ENCODE measurements at places on chromosomes 4 and X.

GRCh38 chr4:154478128-154478527 is 13.5 kb downstream of the DCHS2 start:
- no peak for DNase-seq

- no peak for DNase-seq
Observed at GRCh38 chr4:16125571-16126445, 42.0 kb upstream of the PROM1 start.

GRCh38 chrX:23888887-23889501 is 18.7 kb downstream of the APOO start:
- DNase-seq: no peak

DNA sequence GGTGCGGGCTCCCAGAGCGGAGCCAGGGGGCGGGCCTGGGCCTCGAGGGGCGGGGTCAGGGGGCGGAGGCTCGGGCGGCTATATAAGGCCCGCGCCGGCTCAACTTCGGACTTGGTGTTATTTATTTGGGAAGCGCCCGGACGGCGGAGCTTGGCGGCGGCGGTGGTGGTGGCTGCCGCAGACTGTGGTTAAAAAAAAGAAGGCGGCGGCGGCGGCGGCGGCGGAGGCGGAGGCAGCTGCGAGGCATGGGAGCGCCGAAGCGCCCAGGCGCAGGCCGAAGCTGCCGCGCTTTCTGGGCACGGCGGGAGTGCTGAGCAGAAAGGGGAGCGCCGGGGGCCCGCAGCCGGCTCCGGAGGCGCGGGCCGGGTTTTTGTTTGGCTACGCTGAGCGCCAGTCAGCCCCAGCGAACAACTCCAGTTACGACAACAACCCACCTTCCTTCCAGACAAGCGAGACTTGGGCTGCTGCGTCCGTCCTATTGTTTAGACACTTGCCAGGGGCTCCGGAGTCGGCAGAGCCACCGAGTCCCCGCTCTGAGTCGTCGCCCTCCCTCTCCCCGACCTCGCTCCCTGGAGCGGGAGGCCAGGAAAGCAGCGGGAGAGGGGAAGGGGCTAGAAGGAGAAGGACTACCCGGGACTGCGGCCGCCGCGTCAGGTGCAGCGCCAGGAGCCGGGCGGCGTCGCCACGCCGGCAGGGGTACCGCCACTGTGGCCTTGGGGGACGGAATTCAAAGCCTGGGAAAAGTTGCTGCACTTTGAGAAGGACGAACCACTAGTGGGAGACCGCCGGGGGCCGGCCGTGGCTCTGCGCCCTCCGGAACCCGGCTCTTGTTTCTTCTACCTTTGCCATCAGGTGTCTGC is at the start of gene SLIT2:
SLIT2 (plus strand) TSS at position 110 of the 860 bp plus-strand sequence. CDS start 1,911 bp downstream, outside the sequence.
- no peak for DNase-seq

DNA sequence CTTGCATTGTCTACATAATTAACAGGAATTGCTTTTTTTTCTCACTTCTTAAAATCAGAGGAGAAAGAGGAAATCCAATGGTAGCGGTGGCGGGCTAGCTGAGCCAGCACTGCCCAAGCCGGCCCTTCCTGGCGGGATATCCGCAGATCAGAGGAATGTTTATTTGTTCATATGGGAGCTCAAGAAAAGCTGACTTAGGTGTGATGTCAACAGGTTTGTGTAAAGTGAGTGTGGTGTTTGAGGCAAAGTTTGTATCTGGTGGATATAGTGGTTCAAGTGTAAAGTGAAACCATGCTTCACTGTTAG is 466 bp upstream of the SLC39A8 start:
- no peak for DNase-seq

- DNase-seq: no peak
Observed at GRCh38 chr4:86060341-86060740, 299.5 kb downstream of the MAPK10 start.

- DNase-seq: no peak
Observed at GRCh38 chr4:43423276-43423675, 530.8 kb downstream of the GRXCR1 start.

DNA sequence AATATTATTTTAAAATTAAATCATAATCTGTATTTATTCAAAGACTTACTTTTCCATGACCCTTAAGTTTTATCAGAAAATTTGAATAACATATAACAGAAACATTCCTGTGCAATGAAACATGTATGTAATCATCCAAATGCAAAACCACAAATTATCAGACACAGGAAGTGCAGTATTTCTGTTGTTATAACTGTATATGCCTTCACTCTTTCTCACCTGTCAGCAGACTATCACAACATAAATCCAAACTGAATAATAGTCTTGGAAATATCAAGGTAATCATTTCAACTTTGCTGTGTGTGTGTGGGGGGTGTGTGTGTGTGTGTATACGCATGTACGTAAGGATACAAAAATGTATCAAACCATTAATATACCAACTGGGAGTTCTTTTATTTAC is 285.9 kb downstream of the SLC7A11 start:
- DNase-seq: no peak

GRCh38 chrX:39823424-39823823 is 274.3 kb downstream of the BCOR start:
- DNase-seq: no peak

DNA sequence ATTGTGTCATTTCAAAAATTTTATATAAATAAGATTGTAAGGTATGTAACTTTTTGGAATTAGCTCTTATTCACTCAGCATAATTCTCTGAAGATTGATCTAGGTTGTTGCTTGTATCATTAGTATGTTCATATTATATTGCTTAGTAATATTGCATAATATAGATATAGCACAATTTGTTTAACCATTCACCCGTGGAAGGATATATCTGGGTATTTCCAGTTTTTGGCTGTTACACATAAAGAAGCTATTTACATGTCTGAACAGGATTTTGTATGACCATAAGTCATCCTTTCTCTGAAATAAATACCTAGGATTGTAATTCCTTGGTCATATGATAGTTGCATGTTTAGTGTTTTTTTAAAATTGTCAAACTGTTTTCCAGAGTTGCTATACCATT is 82.5 kb downstream of the CPEB2 start:
- no peak for DNase-seq

- DNase-seq: no peak
Observed at GRCh38 chr4:152609481-152609880, 70.3 kb downstream of the TMEM154 start.

- no peak for DNase-seq
Observed at GRCh38 chr4:74377714-74378113, 12.8 kb downstream of the EREG start.

DNA sequence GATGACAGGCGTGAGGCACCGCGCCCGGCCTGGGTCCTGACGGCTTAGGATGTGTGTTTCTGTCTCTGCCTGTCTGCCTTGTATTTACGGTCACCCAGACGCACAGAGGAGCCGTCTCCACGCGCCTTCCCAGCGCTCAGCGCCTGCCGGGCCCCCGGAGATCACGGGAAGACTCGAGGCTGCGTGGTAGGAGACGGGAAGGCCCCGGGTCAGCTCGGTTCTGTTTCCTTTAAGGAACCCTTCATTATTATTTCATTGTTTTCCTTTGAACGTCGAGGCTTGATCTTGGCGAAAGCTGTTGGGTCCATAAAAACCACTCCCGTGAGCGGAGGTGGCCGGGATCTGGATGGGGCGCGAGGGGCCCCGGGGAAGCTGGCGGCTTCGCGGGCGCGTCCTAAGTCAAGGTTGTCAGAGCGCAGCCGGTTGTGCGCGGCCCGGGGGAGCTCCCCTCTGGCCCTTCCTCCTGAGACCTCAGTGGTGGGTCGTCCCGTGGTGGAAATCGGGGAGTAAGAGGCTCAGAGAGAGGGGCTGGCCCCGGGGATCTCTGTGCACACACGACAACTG is 1.3 kb downstream of the SHOX start:
- no peak for DNase-seq

DNA sequence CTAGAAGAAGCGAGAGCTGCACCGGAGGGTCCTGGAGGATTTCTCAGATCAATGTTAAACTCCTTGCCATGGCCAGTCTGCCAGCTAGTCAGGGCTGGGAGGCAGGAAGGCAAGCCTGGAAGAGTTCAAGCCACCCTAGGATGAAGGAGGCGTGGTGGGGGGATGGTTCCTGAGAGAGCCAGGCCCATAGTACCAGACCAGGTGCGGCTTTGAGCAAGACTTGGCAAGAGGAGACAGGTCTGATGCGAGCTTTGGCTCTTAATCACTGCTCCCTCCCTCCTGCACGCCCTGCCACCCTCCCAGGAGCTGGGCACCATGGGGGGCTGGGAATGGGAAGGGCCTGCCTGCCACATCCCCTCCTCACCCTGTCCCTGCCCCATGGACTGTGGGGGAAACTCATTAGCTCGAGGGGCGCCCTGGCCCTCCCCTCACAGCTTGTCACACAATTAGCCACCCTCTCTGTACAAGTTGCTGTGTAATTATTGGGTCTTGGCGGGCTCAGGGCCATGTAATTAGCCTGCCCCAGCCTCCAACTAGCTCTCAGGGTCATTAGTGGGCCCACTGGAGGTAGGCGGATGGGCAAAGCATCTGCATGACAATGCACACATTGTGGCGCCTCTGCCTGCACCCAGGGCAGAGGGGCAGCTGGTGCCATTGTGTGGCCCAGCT is 50.3 kb downstream of the EFNB1 start:
- no peak for DNase-seq

DNA sequence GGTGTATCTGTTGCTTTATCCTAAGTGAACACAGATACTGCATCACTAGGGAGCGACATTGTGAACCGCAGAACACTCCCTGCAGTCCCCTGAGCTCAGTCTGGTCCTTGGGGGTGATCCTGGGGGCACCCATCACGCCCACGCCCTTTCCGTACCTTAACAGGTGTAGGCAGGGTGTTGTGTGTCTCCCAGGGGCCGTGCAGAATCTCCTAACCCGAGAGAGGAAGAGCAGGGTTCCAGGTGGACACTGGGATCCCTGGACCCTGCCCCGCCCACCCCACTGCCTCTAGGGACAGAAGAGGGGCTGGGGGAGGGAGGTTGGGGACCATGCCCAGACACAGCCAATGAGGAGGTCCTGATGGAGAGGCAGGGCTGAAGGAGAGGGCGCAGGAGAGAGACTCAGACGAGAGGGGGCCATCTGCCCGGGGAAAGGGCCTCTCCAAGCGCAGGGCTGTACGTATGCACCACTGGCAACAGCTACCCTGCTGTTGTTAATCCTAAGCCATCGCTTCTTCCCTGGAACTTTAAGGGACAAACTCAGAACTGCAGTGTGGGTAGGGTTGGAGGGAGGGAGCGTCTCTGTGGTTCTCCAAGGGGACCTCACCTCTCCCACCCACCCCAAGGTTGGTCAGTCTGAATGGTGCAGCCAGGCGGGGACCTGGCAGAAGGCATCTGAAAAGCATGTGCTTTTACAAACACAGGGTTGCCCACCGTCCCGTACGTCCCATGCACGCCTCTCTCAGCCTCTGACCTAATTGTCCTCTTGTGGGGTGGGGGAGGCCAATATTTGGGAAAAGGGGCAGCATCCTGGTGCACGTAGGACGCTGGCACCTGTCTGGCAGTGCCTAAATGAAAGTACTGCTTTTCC is 2.5 kb downstream of the P2RY8 start:
- peak; percentile 9 for DNase-seq

DNA sequence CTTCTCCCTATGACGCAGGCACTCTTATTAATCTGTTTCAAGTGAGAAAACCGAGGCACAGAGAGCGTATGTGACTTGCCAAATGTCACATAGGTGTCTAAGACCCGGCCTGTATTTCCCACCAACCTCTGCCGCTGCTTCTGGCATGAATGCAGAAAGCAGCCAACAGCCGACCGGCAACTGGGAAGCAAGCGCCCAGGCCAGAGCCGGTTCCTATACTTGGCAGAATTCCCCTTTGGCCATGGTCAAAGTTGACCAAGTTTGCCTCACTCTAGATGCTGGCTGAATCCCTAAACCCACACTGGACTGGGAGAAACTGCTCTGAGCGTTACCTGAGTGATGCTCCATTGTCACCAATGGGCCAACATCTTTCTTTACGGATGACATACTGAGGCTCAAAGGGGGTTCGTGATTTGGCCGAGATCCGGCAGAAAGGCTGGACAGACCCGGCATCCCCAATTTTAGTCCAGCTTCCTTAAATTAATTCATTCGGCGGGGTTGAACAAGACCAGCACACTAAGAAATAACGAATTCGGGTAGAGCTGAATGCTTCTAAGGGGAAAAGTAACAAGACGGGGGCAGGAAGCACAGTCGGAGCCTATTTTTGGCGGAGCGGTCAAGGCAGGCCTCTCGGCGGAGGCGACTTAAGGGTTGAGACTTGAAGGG is 11.2 kb downstream of the MSX1 start:
- no peak for DNase-seq

DNA sequence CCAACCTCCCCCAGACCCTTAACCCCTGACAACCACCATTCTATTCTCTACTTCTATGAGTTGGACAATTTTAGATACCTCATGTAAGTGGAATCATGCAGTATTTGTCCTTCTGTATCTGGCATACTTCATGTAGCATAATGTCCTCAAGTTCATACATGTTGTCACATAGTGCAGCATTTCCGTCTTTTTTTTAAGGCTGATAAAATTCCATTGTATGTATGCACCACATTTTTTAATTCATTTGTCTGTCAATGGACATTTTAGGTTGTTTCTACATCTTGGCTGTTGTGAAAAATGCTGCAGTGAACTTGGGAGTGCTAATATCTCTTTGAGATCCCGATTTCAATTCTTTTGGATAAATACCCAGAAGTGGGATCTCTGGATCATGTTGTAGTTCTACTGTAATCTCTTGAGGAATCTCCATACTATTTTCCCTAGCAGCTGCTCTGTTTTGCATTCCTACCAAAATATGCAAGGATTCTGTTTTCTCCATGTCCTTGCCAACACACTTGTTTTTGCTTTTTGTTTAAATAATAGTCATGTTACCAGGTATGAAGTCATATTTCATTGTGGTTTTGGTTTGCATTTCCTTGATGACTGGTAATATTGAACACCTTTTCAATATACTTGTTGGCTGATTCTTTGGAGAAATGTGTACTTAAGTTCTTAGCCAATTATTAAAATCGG is 48.8 kb upstream of the ADAD1 start:
- no peak for DNase-seq

GRCh38 chrX:10828640-10829039 is 208.3 kb upstream of the MID1 start:
- no peak for DNase-seq

DNA sequence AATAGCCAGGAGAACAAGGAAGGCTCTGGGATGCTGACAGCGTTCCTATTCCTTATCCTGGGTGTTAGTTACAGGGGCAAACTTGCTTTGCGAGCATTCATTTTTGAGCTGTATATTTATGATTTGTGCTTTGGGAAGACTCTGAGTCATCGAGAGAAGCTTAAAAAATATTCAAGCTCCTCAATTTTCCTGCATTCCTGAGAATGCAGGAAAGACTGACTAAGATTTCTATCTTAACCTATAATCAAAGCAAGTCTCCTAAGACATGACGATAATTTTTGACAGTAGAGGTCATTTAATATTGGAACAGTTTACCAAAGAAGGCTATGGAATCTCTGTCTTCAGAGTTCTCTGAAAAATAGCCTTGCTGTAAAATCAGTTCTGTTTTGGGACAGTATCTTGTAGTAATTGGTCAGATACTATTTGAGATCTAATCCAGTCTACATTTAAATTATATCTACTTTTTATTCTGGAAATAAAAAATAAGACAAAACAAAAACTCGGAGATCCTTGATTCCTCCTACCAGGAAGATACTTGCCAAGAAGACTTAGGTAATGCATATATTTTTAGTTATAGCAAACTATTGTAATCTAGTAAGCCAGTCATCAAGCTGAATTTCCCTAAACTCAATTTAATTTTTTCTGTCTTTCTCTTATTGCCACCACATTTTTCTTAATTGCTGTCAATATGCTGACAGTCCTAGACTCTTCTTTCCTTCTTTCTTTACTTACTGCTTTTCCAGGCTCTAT is 31.7 kb downstream of the BBS12 start:
- no peak for DNase-seq

GRCh38 chr4:80196259-80196921 is 913 bp upstream of the PRDM8 start:
- DNase-seq: no peak

- DNase-seq: no peak
Observed at GRCh38 chr4:52103319-52103718, 52.2 kb downstream of the SPATA18 start.

All from activated T-helper 1 cell treated with anti-CD3 and anti-CD28 coated beads, Interleukin-2, amount 50 U/mL, for 16 hours (primary cell).